Ascending aorta (tissue), 2 donors: ENCODE measurements at places on chromosomes 3 and 15. TPM values are rescaled to one million over a fixed set of nuclear protein-coding genes. Genes with fewer than 3 reads are reported as not detected.

ZNF197 gene
- 18.1 TPM for total RNA-seq

TMEM212 gene
- not detected for total RNA-seq

ASB14 gene
- total RNA-seq, result not detected

CLDN18 gene
- 0.11 TPM for total RNA-seq

GOLGA6L9 gene
- total RNA-seq, result 1.5 TPM

SLC7A14 gene
- not detected for total RNA-seq

GPR176 gene
- 99.1 TPM for total RNA-seq

GXYLT2 gene
- 19.5 TPM for total RNA-seq

IGSF11 gene
- not detected for total RNA-seq

KBTBD13 gene
- total RNA-seq, result 0.21 TPM

ARL8B gene
- total RNA-seq, result 6.4 TPM

SGO1 gene
- not detected for total RNA-seq

CYP1A1 gene
- total RNA-seq, result 10.3 TPM

UNC13C gene
- total RNA-seq, result 2.0 TPM

RBPMS2 gene
- total RNA-seq, result not detected

ANKDD1A gene
- 28.6 TPM for total RNA-seq

TMEM108 gene
- not detected for total RNA-seq

REC114 gene
- total RNA-seq, result not detected

SLC12A1 gene
- total RNA-seq, result not detected

MEX3B gene
- 9.0 TPM for total RNA-seq
